ENCODE measurements at places on chromosomes 5 and 9. TPM values are rescaled to one million over a fixed set of nuclear protein-coding genes. Genes with fewer than 3 reads are reported as not detected.

GRCh38 chr9:6845128-6845826 lies 87.5 kb downstream of the KDM4C start:
- no peak for DNase-seq

DNA sequence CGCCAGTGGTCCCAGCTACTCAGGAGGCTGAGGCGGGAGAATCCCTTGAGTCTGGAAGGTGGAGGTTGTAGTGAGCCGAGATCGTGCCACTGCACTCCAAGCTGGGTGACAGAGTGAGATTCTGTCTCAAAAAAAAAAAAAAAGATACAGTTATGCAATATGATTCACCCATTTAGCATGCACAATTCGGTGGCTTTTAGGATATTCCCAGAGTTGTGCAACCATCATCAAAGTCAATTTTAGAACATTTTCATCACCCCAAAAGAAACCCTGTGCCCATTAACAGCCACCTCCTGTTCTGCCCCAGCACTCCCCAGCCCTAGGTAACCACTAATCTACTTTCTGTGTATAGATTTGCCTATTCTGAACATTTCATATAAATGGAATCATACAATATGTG lies 4.3 kb upstream of the DHFR start:
- no peak for DNase-seq

DNA sequence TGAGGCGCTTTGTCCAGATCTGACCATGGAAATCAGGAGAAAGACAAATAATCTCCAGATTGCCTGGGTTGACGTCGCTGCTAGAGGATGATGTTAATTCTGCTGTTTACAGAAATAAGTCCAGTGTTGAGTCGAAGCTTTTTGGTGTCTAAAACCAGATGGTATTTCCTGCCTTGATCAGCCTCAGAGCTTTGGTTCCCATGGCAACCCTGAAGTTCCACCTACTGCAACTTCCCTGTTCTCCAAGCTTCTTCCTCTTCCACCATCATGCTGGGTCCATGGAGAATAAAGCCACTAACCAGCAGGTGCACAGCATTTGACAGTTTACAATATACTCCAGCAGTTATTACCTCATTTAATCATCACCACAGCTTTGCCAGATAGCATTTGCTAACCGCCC lies 18.0 kb upstream of the GABBR2 start:
- no peak for DNase-seq

DNA sequence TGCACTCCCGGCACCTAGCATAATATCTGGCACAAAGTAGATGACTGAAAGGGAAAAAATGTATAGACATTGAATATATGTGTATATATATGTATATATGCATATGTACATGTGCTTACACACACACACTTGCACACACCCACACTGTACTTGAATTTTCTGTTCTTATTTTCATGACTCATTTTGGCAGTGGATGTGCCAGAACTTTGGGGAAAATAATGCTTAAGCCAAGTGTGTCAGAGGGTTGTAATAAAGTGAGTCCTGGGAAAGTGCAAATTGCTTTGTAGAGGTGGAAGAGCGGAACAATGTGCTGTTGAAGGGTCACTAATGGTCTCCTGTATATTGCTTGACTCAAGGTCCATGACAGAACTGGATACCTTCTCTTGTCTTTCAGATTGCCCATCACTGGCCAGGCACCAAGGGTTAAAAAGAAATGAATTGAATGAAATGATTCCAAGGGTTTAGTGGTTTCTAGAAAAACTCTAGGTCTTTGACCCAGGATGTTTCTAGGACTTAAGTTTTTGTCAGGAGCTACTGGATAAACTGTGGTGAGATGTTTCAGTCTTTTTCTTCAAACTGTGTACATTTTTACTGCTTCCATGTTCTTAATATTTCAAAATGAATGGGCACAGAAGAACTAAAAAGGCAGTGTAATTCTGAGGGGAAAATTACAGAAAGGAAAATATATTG lies 129.9 kb upstream of the MOCS2 start:
- DNase-seq = no peak

DNA sequence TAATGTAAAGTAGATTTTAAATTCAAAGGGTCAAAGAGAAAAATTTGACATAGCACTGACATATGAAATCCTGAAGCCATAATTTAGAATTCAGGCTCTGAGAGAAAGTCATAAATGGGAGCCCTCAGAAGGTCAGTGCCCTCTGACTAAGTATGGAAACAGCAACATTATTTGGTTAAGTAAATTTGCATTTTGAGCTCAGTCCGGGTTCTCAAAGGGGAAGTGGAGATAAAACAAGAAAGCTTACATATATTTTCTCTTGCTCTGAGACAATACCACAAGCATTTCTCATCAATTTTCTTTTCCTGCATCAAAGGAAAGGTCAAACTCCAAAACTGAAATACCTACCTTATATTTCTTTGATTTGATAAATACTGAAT lies 348.0 kb downstream of the SEMA5A start:
- DNase-seq = no peak

GRCh38 chr9:27462434-27462833 lies 61.7 kb upstream of the IFNK start:
- no peak for DNase-seq

DNA sequence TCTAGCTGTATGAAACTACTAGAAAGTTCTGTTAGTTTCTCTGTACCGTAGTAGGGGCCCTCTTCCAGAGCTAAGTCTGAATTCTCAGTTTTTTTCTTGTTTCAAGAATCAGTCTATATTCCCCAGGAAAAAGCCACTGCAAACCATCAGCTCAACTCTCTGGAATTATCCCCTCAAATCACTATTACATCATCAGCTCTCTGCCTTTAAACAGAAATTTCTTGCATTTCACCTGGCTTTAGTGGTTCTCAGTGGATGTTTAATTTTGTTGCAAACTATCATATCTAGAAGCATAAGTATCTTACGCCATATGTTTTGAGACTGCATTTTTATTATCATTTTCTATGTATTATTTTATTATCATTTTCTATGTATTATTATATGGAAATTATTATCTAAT lies 55.2 kb upstream of the PPP2CA start:
- DNase-seq = no peak

DNA sequence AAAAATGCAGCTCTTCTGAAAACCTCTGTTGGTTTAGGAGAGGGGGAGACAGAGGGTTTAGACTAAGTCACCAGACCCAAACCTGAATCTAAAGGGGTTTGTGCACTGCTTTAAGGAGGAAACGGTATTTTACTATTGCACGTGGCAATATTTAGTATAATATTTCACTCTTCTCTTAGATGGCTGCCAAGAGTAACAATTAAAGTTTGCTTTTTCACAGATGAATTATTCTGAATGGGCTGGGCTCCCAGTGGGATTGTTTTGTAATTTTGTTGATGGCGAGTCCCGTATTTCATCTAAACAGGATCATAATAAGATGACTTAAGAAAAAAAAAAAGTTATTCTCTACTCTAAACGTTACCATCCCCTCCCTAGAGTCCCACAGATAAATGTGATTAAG lies 245.4 kb downstream of the PCSK5 start:
- no peak for DNase-seq

- no peak for DNase-seq
Measured at GRCh38 chr5:89071941-89072331, 189.0 kb upstream of the MEF2C start.

DNA sequence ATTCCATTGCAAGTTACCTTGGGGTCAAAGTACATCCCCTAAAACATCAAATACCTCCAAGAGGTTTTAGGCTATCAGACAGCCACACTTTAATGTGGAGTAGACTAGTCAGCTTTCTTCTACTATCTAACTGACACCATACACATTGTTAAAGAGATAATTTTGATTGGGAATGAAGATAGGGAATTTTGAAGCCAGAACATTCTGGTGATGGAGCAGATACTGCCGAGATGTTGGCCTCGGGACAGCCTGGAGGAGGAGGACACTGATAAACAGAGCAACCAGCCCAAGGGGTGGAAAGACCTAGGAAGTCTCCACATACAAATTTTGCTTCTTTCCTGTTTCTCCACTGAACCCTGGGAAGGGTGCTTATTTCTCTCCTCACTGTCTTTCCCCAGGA lies 14.9 kb downstream of the TJP2 start:
- no peak for DNase-seq

DNA sequence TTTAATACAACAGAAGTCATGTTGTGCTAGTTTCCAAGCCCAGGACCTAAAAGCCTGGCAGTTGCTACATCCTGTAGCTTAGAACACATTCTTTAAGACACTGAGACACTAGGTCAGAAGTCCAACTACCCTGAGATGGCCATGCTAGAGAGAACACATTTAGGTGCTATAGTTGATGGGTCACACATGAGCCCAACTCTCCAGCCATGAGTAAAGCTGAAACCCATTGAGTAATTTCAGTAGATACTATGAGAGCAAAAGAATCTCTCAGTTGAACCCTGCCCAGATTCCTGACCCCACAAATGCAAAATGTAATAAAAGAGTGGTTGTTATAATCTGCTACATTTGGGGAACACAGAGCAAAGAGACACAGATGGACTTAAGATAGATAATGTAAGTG lies 164.4 kb downstream of the SEMA5A start:
- no peak for DNase-seq

DNA sequence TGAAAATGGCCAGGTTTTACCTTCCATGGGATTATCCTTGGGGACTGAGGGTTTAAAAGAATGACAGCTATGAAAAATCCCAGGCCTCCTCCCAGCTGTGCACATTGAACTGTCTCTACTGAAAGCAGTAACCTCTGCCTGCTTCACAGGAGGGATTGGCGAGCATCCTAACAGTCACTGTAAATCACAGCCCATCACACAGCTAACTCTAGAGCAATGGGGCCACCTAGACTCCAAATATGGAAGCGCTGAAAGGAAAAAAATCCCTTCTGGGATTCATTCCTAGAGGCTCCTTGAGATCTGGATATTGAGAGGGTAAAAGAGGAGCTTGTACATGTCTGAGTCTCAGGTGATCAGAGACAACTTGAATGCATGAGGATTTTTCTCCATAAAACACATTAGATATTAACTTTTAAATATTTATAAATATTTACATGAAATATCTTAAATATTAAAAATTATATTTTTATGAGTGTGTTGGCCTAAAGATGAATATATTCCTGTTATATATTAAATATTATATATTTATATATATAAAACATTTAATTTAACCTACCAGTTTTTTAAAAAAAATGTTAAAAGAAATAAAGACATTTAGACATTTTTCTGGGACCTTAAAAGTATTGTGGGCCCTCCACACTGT lies 133.8 kb upstream of the SLC24A2 start:
- DNase-seq = peak; percentile 34

DNA sequence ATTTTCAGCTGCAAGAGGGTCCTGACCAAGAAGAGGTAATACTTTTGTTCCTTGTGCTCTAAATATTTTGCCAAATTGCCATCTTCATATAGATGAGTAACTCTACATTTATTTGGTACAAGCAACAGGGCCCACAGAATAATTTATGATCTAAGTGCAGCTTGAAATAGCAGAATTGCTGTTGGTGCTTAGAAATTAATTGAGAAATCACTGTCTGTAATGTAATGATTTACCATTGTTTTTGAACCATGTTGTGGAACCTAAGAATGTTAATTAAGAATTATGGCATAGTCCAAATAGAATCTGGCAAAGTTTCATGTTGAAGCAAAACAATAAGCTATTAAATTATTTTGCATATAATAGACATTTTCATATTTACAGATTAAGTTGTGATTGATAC lies 44.8 kb upstream of the NUDT12 start:
- DNase-seq = no peak

- no peak for DNase-seq
Measured at GRCh38 chr9:123835821-123836220, 94.1 kb downstream of the DENND1A start.

- no peak for DNase-seq
Measured at GRCh38 chr5:81719743-81720345, 31.1 kb downstream of the SSBP2 start.

GRCh38 chr5:68033961-68034571 lies 181.5 kb upstream of the PIK3R1 start:
- no peak for DNase-seq

GRCh38 chr9:123597876-123598556 lies 242.0 kb downstream of the CRB2 start:
- DNase-seq = peak; percentile 42

DNA sequence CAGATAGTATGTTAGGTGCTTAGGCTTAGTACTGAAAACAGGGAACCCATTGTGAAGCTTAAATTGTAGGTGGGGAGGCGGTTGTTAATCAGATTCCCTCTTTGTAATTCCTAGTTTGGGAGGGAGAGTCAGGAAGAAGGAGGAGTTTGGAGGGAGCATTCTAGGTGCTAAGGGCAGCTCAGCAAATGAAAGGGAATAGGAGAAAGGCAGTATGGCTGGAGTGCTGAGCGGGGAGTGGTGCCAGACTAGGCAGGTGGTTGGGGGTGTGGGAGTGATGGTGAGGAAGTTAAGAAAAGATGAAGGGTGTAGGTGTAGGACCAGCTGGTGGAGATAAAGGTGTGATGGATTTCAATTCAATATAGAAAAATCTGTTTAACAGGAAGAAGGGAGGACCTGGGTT lies 11.1 kb upstream of the GARNL3 start:
- DNase-seq = no peak

DNA sequence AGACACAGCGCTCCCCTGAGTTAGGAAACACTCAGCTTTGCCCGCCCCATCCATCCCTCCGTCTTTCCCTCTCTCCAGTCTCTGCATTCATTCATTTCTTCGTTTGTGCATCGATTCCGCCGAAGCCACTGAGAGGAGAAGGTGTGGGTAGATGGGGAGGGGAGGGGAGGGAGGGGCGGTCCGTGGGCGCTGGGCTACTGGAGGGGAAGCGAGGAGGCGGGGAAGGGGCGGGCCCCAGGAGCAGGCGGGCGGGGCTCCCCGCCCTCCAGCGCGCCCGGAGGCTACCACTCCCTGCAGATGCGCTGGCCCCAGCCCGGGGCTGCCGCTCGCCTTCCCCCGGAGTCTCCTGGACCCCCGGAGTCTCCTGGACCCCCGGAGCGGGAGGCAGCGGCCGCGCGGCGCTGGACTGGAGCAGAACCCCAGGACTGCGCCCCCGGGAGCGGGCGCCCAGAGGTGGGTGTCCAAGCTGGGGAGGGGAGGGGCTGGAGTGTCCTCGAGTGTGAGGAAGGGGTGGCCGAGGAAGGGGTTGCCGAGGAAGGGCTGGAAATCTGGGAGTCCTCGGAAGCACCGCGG lies 159.5 kb downstream of the C9orf152 start:
- peak; percentile 49 for DNase-seq

POLK gene
- total RNA-seq = 9.0 TPM

NR5A1 gene
- total RNA-seq = 0.42 TPM

PPWD1 gene
- 34.0 TPM for total RNA-seq

SCGB3A2 gene
- 63.6 TPM for total RNA-seq

SH3PXD2B gene
- 72.9 TPM for total RNA-seq

GPR150 gene
- total RNA-seq = not detected

MATR3 gene
- total RNA-seq = 389 TPM

GRIN1 gene
- 2.1 TPM for total RNA-seq

TLE1 gene
- total RNA-seq = 91.0 TPM

TMEM252 gene
- not detected for total RNA-seq

HTR1A gene
- 3.8 TPM for total RNA-seq

CCL27 gene
- not detected for total RNA-seq

IL17B gene
- total RNA-seq = not detected

RMI1 gene
- 34.1 TPM for total RNA-seq

REXO4 gene
- 37.7 TPM for total RNA-seq

C9orf153 gene
- total RNA-seq = 0.65 TPM

FOCAD gene
- 36.8 TPM for total RNA-seq

DNM1 gene
- total RNA-seq = 43.7 TPM

OTP gene
- not detected for total RNA-seq

CBY3 gene
- 1.4 TPM for total RNA-seq

CCDC152 gene
- 10.2 TPM for total RNA-seq

CDC20B gene
- total RNA-seq = not detected

SOHLH1 gene
- total RNA-seq = not detected

IFNK gene
- not detected for total RNA-seq

ANXA1 gene
- 5.7 TPM for total RNA-seq

ASB6 gene
- total RNA-seq = 17.3 TPM

All from H1 (cell line).